Myocyte (in vitro differentiated cells): ENCODE measurements at places on chromosomes 13 and 19. TPM values are rescaled to one million over a fixed set of nuclear protein-coding genes. Genes with fewer than 3 reads are reported as not detected.

Gene NACC1
- total RNA-seq, result 59.7 and 66.2 TPM in 2 replicates

Gene KLK14
- total RNA-seq, result not detected in 2 replicates

Gene SIGLEC5
- total RNA-seq, result not detected in 2 replicates

Gene WDR87
- total RNA-seq, result not detected in 2 replicates

Gene CPAMD8
- not detected in 2 replicates for total RNA-seq

Gene GSX1
- total RNA-seq, result not detected in 2 replicates

Gene KASH5
- not detected in 2 replicates for total RNA-seq

Gene IFNL1
- not detected in 2 replicates for total RNA-seq

Gene ZNF626
- total RNA-seq, result 29.0 and 45.9 TPM in 2 replicates

Gene CALR
- total RNA-seq, result 890 and 1,463 TPM in 2 replicates

Gene ZNF132
- total RNA-seq, result 6.1 and 6.9 TPM in 2 replicates

Gene LYPD3
- 0.21 and 0.37 TPM in 2 replicates for total RNA-seq

Gene IRGC
- not detected in 2 replicates for total RNA-seq

Gene CGB5
- total RNA-seq, result not detected in 2 replicates

Gene ZNF681
- total RNA-seq, result 1.1 and 1.2 TPM in 2 replicates

Gene PEAK3
- total RNA-seq, result 0.16 and 0.36 TPM in 2 replicates

Gene CFAP97D2
- not detected in 2 replicates for total RNA-seq

Gene ATP1A3
- total RNA-seq, result 0.26 and 0.56 TPM in 2 replicates

Gene DENND1C
- total RNA-seq, result not detected in 2 replicates

Gene DMKN
- 3.0 and 9.7 TPM in 2 replicates for total RNA-seq

Gene ZSCAN4
- 0.16 and 0.67 TPM in 2 replicates for total RNA-seq

Gene PLEKHF1
- total RNA-seq, result 29.3 and 38.1 TPM in 2 replicates

Gene PTPRH
- total RNA-seq, result 0.05 and 0.31 TPM in 2 replicates

Gene LRP3
- 34.2 and 40.6 TPM in 2 replicates for total RNA-seq

Gene BRSK1
- 5.5 and 12.2 TPM in 2 replicates for total RNA-seq

Gene ZNF888
- total RNA-seq, result 0.40 and 0.73 TPM in 2 replicates

Gene ATP8A2
- total RNA-seq, result 0.62 and 0.86 TPM in 2 replicates

Gene FCER2
- not detected in 2 replicates for total RNA-seq

Gene ELANE
- total RNA-seq, result not detected in 2 replicates

Gene SIGLEC7
- total RNA-seq, result not detected in 2 replicates

Gene ZNF285
- 2.6 and 4.6 TPM in 2 replicates for total RNA-seq

Gene NLRP7
- total RNA-seq, result not detected in 2 replicates

Gene URAD
- not detected in 2 replicates for total RNA-seq

Gene NCR1
- total RNA-seq, result not detected in 2 replicates

Gene SIGLECL1
- not detected in 2 replicates for total RNA-seq

Gene FBXL12
- total RNA-seq, result 21.1 and 25.4 TPM in 2 replicates

Gene ZNF558
- total RNA-seq, result 33.3 and 34.0 TPM in 2 replicates

Gene LILRB3
- total RNA-seq, result not detected in 2 replicates

Gene FSD1
- 2.3 and 2.6 TPM in 2 replicates for total RNA-seq

Gene ZNF583
- total RNA-seq, result 12.6 and 14.6 TPM in 2 replicates

Gene CLEC17A
- total RNA-seq, result not detected in 2 replicates
